Activated T-helper 1 cell treated with anti-CD3 and anti-CD28 coated beads, Interleukin-2, amount 50 U/mL, for 16 hours (primary cell): ENCODE measurements at places on chromosomes 2 and 18.

GRCh38 chr18:75249672-75250470 is 39.3 kb downstream of the TSHZ1 start:
- no peak for DNase-seq

- no peak for DNase-seq
These were observed 422.1 kb upstream of the DSEL start for GRCh38 chr18:67938660-67939059.

- no peak for DNase-seq
These were observed 18.2 kb downstream of the MAPRE2 start for GRCh38 chr18:35059280-35059927.

DNA sequence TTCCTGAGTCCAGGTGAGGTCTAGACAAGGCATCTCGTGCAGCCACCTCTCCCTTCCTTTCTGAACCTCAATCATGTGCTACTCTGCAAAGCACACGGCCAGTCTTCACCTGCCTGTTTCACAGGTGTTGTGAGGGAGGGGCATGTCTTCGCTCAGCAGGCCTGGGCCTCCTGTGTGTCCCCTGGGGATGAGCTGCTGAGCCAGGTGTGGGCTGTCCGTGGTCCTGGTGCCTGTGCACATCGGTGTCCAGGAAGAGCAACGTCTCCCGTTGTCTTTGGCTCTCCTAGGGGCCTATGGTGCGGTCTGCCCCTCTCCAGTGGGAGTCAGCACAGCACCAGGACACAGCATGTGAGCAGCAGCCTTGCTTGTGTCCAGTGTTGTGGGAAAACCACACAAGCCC is 16.7 kb downstream of the ARHGEF4 start:
- DNase-seq = no peak

GRCh38 chr2:219538504-219538951 is 5.1 kb downstream of the CHPF start:
- DNase-seq = no peak

GRCh38 chr2:201132518-201132917 is 16.6 kb downstream of the CFLAR start:
- DNase-seq = no peak

GRCh38 chr2:1051075-1051474 is 100.4 kb downstream of the SNTG2 start:
- DNase-seq = no peak

DNA sequence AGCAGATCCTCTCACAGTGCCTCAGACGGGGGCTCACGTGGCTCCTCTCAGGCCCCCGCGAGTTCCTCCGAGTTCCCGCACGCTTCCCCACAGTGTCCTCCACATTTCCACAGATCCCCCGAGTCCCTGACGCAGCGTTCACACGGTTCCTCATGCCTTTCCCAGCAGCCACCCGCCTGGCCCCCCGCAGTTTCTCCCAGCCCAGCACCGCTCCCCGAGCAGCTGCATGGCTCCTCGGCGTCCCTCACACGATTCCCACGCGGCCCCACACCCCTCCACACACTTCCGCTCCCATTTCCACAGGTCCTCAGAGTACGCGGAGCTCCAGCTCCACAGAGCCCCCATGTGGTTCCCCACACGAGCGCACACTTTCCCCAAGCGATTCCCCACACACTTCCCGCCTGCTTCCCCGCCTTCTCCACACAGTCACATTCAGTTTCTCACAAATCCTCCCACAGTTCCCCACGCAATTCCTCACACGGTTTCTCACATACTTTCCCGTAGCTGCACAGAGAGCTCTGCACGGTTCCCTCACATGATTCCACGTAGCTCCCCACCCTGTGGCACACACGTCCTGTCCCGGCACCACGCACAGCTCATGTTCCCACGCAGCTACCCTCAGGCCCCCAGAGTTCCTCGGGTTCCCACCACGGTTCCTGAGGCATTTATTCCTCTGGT is 39.9 kb downstream of the KIF1A start:
- no peak for DNase-seq

DNA sequence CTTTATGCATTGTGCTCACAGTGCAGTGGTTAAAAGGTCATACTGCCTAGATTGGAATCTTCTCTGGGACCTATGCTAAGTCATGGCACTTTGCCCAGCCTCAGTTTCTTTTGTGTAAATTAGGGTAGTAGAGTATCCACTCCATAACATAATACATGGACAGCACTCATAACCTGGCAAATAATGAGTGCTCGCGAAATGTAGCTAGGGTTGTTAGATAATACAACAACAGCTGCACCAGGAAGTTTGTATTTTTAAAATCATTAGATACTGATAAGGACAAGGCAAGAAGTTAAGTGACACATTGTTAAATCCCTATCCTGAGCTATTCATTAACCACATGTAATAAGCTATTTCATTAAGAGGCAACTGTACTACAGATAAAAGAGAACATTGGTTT is 13.8 kb upstream of the PLA2R1 start:
- no peak for DNase-seq

GRCh38 chr2:26043109-26043508 is 9.2 kb downstream of the RAB10 start:
- no peak for DNase-seq

- no peak for DNase-seq
These were observed 54.9 kb upstream of the MYO3B start for GRCh38 chr2:170122883-170123547.
